ENCODE measurements at places on chromosomes 13 and 19. TPM values are rescaled to one million over a fixed set of nuclear protein-coding genes. Genes with fewer than 3 reads are reported as not detected.
A peak's percentile ranks its signal among the peaks of the same experiment; 100 is the strongest.

DNA sequence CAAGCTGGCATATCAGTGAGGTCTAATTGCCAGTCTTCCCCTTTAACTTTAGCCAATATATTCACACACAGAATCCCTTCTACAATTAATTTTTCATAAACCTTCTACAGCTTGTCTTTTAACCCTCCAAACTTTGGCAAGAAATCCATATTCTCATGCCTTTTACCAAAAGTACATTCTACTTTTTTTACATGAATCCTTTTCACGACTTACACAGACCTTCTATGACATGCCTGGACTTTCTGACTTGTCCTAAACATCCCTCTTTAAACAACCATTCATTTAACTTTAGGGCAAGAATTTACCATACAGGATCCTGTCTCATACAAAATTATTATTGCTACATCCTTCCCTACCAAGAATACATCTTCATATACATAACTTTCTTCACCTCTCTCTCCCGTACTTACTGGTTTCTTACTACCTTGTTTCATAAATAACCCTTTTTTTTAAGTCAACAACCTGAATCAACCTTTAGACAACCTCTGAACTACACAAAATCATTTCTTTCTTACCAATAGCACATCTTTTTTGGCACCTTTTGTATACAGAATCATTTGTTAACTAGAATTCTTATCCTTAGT is 23.5 kb downstream of the ZNF544 start:
- no peak for DNase-seq

The HTR2A gene
- 7.1 TPM for total RNA-seq

DNA sequence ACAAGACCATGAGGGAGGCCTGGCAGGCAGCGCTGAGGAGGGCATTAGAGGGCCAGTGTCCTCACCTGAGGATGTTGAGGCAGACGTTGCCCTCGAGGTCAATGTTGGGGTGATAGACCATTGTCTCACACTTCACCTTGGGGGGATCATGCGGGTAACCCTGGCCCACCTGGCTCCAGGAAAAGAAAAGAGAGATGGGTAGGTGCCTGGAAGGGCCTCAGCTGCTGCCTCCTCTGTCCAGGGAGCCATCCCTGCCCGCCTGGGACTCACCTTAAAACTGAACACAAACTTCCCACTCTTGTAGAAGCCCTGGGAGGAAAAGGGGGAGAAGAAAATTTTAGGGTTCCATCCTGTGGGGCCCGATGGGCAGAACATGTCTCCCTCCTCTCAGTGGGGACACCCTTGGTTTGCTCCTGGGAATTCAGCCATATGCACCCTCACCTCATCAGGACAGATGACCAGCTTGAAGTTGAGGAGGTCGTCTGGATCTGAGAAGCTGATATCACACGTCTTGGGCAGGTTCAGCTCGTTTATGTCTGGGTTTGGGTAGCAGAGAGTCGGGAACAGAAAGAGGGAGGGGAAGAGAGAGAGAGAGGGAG is 1.7 kb downstream of the UBE2M start:
- no peak for DNase-seq

GRCh38 chr13:28754698-28755545 is 36.2 kb upstream of the SLC46A3 start:
- no peak for DNase-seq

- no peak for DNase-seq
These were observed 3.4 kb downstream of the CCNE1 start for GRCh38 chr19:29815231-29815630.

DNA sequence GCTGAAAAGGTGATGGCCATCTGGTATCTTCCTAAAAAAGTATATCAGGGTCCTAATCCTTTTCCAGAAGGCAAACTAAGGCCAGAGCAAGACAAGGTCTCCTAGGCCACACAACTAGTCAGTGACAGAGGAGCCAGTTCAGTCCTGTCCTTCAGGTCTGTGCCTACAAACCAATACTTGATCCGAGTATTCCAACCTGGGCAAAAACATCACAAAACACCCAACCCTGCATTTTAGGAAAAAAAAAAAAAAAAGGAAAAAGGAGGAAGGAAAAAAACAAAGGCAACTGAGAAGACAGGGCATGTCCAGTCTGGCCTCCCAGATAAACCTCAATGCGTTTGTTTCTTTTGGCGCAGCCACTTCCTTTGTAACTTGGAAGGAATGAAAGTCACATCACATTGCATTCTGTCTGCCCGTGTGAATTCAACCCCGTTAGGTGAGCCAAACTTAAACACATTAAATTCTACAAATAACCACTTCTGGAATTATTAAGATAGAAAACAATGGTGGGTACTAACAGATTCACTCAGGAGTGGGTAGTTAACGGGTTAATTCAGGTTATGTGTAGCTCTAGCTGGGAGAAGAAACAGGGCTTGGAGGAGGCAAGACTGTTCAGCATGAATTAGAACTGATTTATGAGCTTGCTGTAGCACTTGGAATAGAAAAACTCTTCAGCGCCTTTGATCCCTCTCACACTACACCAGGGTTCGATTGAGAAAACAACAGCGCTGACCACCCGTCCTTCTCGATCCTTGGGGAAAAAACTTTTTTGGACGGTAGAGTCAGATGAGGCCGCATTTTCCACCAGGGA is 43.0 kb upstream of the HNRNPA1L2 start:
- DNase-seq, result peak; percentile 43

The DACH1 gene
- total RNA-seq, result 9.9 TPM

- no peak for DNase-seq
These were observed 28.1 kb upstream of the GTF3A start for GRCh38 chr13:27396252-27396846.

- no peak for DNase-seq
These were observed 291.9 kb downstream of the PCDH20 start for GRCh38 chr13:61123538-61124289.

DNA sequence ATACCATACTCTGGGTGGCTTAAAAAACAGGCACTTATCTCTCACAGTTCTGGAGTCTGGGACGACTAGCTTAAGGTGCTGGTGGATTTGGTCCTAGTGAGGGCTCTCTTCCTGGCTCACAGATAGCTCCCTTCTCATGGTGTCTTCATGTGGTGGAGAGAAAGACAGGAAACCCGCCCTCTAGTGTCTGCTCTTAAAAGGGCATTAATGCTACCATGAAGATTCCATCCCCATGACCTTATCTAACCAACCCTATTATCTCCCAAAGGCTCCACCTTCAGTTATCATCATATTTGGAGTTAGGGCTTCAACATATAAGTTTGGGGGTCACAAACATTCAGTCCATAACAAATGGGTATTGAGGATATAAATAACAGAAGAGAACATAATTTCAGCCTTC is 139.4 kb downstream of the HS6ST3 start:
- no peak for DNase-seq

The GARIN5A gene
- 4.2 TPM for total RNA-seq

- DNase-seq, result no peak
These were observed 95.7 kb downstream of the ARHGEF7 start for GRCh38 chr13:111210544-111211469.

DNA sequence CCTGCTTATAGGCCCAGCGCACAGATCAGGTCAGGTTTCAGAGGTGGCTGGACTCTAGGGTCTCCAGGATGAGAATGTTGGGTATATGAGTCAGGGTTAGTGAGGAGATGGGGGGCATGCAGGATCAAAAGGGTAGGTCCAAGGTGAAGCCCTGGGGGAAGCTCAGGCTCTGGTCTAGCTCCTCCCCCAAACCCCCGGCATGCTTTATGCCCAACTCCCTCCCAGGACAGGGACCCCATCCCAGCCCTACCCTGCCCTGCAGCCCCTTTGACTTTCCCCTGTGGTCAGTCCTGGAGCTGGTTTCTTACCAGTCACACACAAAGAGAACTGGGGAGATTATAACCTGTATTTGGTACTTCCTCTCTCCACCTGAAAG is 9.8 kb upstream of the CEACAM18 start:
- DNase-seq, result no peak

DNA sequence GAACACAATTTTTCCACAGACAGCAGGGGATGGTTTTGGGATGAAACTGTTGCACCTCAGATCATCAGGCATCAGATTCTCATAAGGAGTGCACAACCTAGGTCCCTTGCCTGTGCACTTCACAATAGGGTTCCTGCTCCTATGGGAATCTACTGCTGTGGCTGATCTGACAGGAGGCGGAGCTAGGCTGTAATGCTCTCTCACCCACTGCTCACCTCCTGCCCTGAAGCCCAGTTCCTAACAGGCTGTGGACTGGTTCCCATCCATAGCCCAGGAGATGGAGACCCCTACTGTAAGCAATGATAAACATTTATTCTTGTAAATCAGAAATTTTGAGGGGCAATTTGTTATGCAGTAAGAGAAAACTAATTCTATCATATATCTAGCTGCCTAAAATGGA is 1234.7 kb downstream of the SLITRK1 start:
- no peak for DNase-seq

DNA sequence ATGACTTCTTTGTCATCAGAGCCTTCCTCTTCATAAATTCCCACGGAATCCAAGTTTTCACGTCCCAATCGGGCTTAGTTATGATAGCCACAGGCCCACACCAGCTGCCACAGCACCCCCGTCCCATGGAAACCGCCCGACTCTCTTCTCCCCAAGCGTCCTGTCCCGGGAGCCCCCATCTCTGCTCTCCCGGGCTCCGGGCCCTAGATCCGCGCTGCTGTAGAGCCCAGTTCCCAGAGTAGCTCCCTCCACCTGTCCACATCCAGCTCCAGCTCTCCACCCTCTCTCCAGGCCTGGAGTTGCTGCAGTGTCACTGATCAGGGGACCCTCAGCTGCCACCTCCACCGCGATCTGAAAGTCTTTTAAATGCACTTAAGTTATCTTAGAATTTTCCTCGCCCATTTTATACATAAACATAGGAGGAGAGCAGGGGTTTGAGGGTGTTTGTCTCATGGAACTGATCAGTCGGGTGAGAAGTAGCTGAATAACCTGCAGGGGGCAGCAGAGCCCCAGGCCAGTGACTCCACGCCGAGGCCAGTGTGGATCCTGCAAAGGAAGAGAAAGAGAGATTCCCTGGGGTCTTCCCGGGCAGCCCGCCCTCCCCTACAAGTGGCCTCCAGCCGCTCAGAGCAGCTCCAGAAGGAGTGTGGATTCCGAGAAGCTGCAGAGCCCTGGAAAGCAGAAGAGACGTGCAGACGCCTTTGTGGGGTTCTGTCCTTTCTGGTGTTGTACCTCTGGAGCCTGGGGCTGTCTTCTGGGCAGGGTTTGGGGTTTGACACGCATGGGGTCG is 1.1 kb upstream of the ZNF763 start:
- DNase-seq, result peak; percentile 91

DNA sequence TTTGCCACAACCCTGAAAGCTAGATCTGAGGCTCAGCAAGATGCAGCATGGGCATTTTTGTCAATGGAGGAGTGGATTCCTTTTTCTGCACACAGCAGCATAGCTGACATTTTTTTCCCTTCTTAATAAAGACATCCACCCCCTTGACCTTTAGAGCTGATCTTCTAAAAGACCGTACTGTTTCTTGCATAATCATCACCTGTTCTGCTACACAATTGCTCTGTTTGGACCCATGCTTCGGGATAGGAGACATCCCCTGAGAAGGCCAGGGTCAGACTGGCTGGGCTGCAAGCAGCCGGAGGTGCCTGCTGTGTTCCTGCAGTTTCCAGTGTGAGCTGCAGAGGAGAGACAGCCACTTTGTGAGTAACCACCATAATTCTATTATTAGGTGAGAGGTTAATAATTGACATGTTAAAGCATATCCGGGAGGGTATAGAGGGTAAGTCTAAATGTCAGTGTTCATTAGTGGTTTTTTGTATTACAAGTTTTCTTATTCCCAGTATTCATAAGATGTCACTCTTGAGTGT is 108.5 kb upstream of the C1QTNF9B start:
- DNase-seq, result no peak

The NUMBL gene
- 23.7 TPM for total RNA-seq

DNA sequence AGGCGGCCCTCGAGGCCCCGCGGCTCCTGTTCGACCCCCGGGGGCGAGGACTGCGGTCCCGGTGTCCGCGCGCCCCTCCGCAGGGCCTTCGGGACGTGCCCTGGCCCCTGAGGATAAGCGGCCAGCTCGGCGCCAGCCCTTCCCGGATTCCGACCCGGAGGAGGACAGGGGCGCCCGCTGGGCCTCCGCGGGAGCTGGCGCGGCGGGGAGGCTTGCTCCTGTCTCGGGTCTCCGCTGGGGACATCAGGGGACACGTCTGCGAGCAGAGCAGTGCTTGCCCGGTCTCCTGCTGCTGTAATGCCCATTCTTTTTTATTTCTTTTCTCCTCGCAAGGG is 829 bp downstream of the B3GLCT start:
- DNase-seq, result no peak

DNA sequence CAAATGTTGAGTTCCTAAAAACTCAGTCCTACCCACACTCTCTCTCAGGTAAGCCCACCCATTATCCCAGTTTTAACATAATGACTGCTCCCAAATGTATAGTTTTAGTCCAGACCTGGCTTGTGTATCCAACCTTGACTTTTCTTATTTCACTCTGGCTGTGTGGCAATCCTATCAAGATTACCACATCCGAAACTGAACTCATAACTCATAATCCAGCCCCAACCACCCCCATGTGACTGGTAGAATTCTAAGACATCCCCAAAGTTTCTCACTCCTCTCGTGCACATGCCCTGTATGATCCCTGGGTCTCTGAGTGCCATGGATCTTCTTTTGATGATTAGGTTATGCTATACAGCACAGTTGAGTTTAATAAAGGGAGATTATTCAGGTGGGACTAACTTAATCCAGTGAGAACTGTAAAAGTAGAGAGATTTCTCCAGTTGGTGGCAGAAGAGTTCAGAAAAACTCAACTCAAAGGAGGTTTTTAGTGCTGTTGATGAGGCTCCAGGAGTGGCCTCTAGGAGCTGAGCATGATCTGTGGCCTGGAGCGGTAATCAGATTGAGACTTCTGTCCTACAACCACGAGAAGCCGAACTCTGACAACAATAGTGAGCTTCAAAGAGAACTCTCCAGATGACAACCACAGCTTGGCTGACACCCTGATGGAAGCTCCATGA is 413.4 kb downstream of the ZNF536 start:
- DNase-seq, result no peak

- no peak for DNase-seq
These were observed 19.6 kb upstream of the QTRT1 start for GRCh38 chr19:10681658-10682057.

GRCh38 chr19:14555918-14556661 is 15.8 kb downstream of the NDUFB7 start:
- DNase-seq, result no peak

The CEACAM16 gene
- not detected for total RNA-seq

GRCh38 chr13:42533336-42533591 is 40.7 kb upstream of the TNFSF11 start:
- DNase-seq, result no peak

GRCh38 chr19:18279516-18280246 is 1.7 kb downstream of the JUND start:
- DNase-seq, result peak; percentile 97

GRCh38 chr13:109720758-109721184 is 65.6 kb downstream of the IRS2 start:
- no peak for DNase-seq

GRCh38 chr13:20873348-20873747 is 29.2 kb downstream of the XPO4 start:
- no peak for DNase-seq

- DNase-seq, result no peak
These were observed 20.2 kb downstream of the HIPK4 start for GRCh38 chr19:40369797-40370196.
